Right ventricle myocardium superior (tissue), 1 donor: ENCODE measurements at places on chromosomes 6 and 20.

DNA sequence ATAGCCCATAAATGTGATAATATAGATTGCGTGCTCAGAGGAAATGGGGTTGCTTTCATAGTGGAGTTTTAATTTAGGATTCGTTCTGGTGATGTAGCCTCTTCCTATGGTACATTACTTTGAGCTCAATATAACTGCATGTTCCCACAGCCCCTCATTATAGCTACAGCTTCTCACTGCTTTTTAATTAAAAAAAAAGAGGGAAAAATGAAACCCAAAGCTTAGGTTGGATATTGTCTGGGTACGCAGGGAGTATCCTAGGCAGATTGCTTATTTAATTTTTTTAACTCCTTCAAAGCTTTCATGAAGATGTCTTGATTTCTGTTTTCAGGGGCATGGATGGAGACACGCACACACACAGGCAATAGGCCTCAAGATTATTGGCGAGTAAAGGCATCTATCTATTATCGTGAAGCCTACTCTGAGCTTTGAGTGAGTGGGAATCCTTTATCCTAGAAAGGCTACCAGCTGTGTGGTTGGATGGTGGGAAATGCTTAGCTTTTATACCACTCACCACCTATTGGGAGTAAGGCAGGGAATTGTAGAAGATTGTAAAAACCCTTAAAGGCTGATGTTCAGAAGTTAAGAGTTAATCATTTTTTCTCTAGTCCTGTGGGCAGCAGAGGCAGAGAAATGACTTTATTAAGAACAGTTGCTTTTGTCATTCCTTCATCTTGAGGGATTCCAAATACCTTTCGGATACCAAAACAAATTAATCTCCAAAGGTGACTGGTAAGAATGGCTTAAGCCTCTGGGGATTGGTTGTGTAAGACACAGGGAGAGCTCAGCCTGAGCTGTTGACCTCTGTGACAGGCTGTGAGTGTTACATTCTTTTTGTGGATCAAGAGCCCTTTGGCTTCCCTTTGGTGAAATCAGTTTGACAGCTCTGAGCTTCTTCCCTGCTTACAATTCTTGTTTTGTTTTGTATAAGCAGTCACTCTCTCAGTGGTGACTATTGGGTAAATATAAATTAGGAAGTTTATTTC lies 33.4 kb downstream of the CTNNBL1 start:
- no peak for DNase-seq

- no peak for DNase-seq
Measured at GRCh38 chr20:41245086-41245707, 72.3 kb downstream of the ZHX3 start.

DNA sequence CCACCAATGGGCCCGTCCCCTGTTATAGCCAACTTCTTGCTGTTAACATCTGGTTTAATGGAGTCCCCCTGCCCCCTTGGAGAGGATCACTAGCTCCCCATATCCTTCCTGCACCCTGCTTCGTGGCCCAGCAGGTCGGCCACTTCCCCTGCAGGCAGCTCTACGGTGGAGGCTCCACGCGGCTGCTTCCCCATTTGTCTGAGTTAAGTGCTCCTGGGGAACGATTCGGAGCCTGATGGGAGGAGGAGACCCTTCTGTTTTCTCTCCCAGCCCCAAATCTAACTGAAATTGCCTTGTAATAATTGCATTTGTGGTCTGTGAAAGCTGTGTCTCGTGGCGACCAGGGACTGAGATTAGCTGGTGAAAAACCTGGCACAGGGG lies 74.6 kb downstream of the SULF2 start:
- DNase-seq, result no peak

- no peak for DNase-seq
Measured at GRCh38 chr6:154478021-154478700, 32.3 kb downstream of the CNKSR3 start.

DNA sequence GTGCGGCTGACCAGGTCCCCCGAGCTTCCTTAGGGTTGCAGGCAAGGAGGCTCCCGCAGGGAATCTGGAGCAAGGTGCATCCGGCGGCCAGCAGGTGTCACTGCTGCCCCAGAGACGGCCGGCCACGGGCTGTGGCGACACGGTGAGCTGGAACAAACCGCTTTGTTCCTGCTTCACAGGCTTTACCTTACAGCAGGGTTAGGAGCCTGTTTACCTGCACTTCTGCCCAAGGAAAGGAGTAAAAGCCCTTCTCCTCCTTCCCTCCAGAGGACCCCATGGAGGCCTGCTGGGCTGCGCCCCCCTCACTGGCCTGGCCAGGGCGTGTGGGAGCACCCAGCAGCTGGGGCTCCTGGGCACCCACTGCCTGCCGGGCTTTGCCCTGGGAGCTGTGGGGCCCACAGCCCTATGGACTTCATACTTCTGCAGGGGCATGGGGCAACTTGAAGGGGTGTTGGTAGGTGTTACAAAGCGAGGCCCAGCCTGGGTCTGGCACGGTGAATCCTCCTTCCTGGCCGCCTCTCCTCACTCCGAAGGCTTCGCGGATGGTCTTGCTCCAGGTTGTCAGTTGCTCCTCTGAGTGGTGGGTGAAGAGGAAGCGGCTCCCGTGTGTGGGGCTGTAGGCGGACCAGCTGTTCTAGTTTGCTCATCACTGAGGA lies 88.4 kb downstream of the CDC5L start:
- DNase-seq, result peak; percentile 82

- no peak for DNase-seq
Measured at GRCh38 chr6:32382757-32383420, 11.2 kb upstream of the TSBP1 start.

- DNase-seq, result no peak
Measured at GRCh38 chr6:144345451-144345850, 60.3 kb downstream of the UTRN start.

DNA sequence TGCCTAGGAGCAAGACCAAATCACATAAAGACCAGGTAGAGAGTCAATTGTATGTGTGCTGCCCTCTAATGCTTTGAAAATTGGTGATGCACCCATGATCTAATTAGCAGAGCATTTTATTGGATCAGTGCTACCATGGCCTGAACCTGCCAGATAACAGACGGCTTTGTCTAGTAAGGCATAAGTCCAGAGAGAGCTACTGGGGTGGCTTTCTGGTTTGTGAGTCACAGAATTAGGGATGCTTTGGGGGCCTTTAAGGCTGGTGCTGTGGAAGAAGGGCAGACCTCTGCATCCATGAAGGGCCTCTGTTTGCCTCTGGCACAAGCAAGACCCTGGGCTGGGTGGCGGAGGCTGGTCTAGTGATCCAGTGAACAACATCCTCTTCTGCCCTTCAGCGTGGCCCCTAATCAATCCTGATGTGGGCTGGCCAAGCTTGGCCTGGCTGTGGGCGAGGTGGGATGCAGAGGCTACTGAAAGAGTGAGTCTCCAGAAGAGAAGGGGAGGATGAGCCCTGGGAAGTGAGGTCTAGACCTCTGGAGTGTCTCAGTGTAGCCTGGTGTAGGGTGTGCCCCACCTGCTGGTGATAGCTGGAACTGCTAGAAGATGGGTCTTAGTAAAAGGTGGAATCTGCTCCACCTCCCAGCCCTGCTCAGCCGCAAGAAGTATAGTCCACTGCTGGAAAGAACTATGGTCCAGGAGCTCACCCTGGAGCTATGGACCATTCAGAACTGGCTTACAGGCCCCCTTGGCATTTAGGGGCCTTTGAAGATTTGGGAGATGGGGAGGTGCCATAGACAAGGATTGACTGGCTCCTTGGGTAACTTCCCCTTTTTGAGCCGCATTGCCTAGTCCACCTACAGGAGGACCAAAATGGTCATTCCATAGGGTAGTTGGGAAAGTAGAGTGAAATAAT lies 36.7 kb upstream of the AAR2 start:
- DNase-seq, result peak; percentile 82

DNA sequence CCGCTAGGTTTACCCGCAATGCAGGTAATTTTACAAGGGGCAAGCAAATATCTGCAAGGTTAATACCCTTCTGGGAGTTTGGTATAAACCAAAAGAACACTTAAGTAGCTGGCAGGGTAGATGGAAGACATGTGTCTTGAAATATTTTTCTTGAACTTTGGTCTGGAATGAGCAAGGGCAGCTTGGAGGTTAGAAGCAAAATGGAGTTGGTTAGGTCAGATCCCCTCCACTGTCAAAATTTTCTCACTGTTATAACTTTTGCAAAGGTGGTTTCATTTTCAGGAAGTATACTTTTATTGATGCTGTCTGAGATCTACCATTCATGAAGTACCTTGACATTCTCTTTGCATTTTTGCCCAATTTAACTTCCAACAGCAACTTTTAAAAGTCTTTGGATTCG lies 13.3 kb upstream of the KIAA1586 start:
- no peak for DNase-seq

GRCh38 chr6:138865480-138866109 lies 69.7 kb downstream of the ECT2L start:
- no peak for DNase-seq

DNA sequence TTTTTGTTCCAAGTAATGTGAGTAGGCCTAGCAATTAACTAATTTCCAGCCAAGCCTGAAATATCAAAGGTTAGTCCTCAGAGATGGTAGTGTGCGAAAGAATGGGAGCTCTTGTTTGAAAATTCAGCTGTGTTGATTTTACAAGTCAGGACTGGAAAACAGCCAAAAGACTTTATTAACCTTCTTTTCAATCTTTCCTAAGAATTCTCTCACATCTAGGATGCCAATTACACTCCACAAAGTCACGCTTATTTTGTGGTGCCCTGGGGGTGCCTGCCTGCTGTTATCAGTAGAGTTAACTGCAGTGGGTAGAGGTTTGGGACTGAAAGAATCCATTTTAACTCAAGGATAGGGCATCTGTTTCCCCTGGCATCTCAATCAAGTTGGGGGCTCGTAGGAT lies 30.7 kb upstream of the MAP3K4 start:
- no peak for DNase-seq

DNA sequence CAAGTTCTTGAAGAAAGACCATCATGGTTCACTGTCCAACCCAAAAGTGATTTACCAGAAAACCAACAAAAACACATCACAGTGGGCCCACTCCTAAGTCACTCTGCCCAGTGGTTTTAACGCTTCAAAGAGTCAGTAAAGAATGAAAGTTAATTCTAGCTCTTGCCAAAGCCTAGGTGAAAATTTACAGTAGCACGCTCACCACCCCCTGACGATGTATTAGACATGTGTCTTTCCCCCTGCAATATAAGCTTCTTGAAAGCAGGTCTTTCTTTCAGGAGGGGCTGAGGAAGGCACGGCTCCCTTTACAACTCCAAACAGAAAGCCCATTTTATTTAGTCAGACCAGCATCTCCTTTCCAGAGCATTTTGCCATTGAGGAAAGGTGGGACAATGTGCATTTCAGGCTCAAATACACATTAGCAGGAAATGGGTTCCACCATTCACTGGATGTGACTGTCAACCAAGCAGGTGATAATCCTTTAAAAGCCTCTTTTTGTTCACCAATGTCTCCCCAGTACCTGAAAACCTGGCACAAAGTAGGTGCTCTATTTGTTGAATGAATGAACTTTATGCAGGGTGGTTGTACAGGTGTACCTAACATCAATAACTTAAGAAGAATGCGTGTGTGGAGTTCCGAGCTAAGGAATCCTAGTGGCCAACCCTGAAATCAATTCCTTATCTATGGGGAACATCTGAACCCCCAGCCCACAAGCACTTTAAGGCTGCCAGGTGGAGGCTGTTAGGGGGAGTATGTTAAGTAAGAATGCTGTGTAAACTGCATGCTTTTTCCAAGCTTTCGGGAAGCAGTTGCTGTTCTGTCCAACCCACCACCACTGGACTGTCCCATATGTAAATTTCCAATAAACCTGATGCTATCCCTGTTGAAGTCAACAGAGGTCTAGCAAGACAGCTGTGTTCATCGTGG lies 11.4 kb downstream of the EZR start:
- no peak for DNase-seq

GRCh38 chr20:43752561-43753301 lies 25.9 kb upstream of the GTSF1L start:
- peak; percentile 57 for DNase-seq

DNA sequence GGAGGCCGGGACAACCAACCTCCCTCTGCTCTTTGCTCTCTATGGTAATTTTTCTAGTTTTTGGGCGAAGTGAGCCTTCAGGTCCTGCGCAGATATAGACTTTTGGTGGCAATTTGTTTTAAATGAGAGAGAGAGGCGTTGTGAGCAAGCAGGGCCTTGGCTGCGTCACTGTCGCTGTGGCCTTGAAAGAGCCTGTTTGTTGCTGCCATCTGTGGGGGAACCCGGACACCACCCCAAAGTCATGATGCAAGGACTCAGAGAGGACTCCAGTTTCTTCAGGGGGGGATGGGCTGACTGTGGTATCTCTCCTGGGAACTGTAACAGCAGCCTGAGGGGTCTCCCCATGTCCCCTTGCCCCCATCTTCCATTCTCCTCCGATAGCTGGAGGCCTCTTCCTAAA lies 462.7 kb upstream of the SULF2 start:
- DNase-seq, result no peak

- DNase-seq, result no peak
Measured at GRCh38 chr6:13328875-13329183, 492 bp upstream of the TBC1D7 start.

DNA sequence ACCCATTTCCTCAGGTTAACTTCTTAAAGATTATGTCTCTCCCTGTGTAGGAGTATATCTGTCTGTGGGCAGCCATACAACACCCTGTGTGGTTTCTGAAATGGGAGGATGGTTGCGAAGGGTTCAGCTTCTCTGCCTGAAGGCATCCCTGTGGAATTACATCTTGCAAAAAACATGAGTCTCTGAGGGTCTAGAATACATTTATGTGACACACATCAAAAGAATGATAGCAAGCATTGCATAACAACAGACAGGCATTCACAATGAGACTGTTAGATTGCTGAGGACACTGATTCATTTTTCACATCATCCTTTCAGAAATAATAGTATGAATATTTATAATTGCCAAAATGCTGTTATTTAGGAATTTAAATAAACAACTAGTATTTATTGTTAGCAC lies 670.9 kb downstream of the HTR1B start:
- DNase-seq, result no peak

DNA sequence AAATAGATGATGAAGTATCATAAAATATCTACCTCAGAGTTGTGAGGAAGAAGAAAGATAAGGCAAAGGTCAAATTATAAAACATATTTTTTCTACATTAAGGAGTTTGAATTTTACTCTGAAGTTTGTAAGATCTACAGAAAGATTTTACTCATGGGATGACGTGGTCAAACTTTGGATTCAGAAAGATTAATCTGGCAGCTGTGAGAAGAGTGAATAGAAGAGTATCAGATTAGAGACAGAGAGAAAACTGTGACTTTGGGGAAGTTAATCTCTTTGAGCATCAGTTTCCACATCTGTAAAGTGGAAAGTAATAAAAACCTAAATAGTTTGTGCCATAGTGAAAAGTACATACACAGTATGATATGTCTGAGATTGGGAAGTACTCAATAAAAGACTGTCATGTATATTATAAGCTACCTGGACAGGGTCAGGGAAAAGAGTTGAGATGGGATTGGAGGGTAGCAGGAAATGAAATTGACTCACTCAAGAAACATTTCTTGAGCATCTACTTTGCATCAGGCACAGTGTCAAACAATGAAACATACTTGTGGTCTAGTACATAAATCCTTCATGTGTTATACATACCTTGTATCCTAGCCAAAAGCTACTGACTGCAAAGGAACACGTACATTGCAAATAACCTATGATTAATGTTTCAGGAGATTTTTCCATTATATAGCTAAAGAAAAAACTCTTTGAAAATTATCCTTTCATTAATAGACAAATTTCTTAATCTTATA lies 222.1 kb downstream of the TMEM200A start:
- no peak for DNase-seq
